ENCODE measurements at places on chromosomes 11 and 22.

DNA sequence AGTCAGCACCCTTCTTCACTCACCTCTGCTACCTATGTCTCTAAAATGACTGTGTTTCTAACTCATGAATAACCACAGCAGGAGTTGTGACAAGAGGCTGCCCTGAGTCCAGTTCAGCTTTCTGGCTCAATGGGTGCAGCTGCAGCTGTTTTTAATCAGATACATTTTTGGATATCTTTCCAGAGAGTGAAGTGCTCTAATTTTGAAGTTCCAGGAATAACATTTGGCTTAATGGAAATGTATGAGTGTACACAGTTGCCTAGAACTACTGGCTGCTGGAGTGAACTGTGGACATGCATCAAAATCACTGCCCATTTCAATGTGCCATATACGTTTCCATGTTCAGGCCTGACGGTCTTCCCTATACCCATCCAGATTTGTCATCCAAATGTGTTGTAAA, 769.5 kb upstream of the ANO3 start:
- DNase-seq = no peak

GRCh38 chr11:12642806-12643428, 31.3 kb upstream of the TEAD1 start:
- no peak for DNase-seq

DNA sequence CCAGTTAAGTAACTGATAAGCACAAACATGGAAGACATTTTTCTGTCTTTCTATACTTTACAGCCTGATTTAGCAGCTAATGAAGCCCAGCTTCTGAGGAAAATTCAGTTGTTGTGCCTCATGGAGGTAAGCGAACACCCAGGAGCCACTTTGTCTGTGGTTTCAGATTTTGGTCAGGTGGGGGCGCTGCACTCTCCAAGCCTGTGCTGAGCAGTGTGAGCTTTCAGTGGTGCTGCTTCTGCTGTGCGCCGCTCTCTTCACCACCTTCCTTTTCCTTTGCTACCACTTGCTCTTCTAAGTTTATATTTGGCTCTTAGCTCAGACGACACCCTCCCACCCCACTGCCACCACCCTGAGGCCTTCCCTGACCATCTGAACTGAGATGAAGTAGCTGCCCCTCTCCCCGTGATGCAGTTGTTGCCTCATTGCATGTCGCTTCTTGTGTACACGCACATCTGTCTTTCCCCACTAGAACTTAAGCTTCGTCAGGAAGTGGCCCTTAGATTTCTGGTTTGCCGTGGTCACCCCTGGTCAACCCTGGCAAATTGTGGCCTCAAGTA, 14.0 kb downstream of the PSMD13 start:
- peak; percentile 66 for DNase-seq

DNA sequence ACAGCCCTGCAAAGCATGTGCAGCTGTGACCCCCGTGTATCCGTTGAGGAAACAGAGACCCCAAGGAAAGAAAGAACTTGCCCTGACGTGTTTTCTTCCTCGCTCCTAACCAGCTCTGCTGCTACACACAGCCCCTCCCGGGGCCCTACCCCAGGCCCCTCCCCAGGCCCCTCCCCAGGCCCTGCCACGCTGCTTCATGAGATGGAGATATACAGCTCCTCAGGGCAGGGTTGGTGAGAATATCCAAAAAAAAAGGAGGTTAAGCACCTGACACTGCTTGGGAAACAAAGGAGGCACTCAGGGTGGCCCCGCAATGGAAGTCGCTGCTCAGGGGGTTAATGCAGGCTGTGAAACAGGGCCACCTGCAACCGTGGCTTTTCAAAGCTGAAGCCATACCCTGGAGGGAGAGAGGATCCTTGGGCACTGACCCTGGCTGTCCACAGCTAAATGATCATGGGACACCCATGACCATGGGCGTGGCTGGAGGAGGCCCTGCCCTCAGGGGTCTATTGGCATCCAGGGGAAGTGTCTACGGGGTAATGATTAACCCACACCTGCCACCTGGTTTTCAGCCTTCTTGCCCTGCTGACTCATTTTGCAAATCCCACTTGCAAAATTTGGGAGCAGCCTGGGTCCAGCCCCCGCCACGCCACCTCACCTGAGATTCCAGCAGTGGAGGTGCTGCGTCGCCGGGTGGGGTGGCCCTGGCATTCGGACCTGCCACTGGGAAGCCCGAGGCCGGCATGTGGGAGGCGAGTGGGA, 112.1 kb upstream of the ANO1 start:
- no peak for DNase-seq

DNA sequence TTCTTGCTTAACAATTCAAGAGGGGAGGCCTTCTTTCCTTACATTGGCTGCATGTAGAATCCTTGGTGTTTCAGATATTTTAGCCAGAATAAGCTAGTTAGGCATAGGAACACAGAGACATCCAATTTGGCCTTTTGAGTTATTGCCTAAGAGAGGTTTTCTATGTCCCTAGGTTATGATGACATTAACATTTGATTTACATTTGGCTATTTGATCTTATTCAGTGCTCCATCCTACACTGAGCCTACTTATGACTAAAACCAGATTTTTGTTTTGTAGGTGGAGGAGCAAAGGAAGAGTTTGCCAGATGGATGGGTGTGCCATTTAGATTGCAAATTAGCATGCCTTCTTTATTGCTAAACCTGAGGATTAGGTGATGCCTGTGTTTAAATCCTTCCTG, 11.1 kb upstream of the SLC37A2 start:
- no peak for DNase-seq

DNA sequence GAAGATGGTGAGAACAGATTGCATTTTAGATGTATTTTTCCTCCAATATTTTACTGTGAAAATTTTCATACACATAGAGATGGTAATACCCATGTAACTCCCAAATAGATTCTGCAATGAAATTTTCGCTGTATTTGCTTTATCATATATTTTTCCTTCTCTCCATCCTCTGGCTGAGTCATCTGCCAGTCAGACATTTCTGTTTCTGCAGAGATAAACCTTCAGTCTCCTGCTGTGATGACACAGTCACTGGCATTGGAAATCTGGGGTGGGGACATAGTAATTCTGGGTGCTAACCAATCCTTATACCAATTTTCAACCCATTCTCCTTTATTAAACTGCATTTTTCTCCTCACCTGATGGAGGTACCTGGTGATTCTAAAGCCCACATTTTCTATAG, 33.7 kb downstream of the SVIP start:
- no peak for DNase-seq

GRCh38 chr22:21982338-21982965, at the start of gene TOP3B:
TOP3B (minus strand) TSS chr22:21982787; CDS start chr22:21975709, 7,078 bp downstream.
- peak; percentile 68 for DNase-seq

DNA sequence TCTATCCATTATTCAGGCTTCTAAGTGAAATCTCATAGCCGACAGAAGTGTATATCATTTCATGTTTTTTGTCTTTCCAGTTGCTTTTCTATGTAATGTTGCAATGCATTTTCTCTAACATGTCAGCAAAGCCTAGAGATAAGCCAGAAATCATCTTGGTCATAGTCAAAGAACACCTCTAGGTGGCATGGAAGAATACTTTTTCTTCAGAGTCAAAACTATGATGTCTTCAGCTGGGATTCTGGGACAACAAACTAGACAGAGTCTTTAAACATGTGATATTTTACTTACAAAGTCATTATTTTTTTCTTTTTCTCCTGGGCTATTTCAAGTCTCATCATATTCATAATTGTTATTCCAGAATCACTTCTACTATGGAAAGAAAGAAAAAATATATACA, 4.4 kb downstream of the GAS2 start:
- DNase-seq = no peak

DNA sequence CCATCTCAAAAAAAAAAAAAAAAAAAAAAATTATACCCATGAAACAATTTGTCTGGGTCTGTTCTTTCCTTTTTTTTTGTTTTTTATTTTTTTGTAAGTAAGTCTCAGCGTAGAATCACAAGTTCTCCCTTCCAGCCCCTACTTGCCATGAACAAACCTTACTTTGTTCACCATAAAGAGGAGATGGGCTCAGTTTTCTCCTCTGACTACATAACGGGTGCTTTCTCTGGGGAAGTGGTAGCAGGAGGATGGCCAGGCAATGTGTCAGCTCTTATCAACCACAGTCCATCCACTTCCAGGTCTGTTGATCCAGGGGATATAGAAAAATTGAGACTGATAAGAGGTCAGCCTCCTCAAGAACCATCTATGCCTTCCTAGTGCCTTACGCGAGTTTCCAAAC, 11.0 kb downstream of the ASCC2 start:
- no peak for DNase-seq

DNA sequence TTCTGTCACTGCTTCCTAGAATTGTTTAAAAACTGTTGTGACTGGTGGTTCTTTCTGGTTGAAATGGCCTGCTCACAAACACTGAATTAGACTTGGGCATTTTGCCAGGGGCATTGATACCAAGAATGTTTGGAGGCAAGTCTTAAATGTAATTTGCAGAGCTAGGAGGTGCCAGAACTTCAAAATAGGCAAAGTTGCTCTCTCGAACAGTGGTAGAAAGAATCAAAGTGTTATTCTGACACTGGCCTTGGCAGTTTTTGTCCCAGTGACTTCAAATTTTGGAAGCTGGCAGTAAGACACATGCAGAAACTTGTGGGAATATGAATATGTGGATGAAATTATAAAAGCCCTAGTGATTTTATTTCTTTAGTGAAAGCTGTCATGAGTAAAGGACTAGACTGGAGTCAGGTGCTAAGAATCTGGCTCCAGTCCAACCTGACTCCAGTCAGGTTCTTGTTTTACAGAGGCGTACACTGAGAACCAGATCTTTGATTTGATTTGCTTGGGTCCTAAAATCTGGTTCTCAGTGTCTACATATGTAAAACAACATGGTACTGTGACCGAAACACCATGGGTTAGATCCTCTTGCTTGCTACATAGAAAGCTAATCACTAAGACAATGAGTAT, 20.9 kb downstream of the SVIP start:
- no peak for DNase-seq

GRCh38 chr11:6757373-6757967, 14.3 kb downstream of the OR2AG2 start:
- DNase-seq = peak; percentile 35

DNA sequence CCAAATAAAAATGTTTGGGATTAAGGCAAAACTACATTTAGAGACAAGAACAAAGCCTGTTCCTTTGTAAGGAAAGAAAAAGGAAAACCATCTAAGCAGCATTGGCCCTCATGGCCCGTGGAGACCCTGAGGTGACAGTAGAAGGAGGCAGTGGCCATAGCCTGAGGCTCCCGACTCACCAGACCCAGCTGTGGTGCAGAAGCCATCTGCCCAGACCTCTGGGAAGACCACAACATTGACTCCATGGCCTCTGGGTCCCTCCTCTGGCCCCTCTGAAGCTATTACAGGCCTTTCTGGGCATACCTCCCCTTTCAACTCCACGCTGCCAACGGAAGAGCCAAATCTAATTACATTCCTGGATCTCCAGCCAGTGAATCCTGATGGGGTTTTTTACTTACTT, 6.4 kb downstream of the PRAME start:
- DNase-seq = no peak

DNA sequence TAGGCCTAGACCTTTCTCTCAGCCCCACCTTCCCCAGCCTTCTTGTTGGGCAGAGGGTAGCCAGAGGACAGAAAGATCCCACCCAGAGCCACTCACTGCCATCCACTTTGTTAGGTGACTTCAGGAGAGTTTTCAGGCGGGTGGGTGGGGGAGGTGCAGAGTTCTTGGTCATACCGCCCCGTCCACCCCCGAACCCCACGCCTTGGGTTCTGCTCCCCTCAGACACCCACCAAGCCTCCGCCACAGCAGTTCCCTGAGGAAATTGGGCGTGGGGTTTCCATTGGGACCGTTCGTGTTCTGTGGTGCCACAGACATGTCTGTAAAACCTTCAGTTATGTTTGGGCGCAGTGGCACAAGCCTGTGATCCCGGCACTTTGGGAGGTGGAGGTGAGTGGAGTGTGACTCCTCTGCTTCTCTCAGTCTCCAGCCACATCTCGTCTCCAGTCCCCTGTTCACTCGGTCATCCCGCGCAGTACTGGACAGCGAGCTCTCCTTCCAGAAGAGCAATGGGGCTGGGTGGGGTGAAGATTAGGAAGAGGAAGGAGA, 1.5 kb downstream of the MIF start:
- no peak for DNase-seq

DNA sequence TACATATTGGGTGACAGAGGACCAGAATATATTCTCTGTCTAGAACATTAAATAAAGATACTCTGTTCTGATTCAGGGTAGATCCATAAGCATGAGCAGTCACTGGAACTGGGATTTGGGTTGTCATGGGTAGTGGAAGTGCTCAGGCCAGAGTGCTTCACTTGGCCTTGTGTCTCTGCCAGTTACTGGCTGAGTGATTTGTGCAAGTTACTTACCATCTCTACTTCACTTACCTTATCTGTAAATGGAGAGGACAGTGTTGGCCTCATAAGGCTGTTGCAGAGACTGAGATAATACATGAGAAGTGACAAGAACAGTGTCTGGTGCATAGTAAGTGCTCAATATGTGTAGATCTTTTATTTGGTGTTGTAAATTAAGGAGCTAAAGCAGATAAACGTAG, 17.6 kb downstream of the ATXN10 start:
- no peak for DNase-seq

GRCh38 chr11:30873924-30874610, 287.9 kb upstream of the MPPED2 start:
- DNase-seq = no peak

DNA sequence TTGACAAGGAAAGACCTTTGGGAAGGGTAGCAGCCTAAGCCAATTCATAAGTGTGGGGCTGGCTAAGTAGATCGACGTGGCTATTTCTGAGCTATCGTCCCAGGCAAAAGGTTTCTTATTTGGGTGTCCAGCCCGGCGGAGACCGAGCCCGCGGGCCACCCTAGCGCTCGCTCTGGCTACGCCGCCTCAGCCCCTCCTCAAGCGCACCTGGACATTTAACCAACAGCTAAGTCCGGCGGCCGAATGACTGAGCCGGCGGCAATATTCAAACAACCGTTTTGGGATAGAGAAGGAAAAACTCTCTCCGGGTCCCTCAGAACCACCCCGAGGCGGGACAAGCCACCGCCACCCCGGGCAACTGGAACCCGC, 457 bp downstream of the RNF141 start:
- no peak for DNase-seq

DNA sequence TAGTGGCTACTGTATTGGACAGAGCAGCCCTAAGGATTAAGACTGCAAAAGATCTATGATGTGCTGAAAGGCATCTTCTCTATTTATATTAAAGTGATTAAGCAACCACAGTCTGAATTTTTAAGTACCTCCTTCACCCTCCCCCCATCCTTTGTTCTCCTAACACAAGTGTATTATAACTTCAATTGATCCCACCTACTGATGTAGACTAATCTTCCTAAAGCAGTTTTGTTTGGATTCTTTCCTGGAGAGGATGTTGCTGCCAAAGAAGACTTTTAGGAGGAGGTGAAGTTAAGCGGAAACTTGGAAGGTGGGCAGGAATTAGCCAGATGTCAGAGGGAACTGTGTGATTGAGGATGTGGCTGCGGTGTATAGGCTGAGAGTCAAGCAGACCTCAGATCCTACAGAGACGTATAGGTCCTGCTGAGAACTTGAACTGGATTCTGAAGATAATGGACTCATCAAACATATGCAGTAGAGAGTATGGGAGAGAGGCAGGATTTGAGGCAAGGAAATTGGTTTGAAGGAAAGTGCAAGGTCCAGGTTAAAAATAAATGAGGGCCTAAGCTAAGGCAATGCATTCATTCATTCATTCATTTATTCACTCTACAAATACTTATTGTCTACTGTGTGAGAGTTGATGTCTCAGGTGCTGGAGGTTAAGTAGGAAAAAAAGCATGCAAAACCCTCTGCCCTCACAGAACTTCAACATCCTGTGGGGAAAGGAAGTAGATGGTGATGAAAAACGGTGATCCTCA, 5.2 kb upstream of the RASSF10 start:
- DNase-seq = no peak
